ENCODE measurements at places on chromosomes 1 and 21. TPM values are rescaled to one million over a fixed set of nuclear protein-coding genes. Genes with fewer than 3 reads are reported as not detected.

Gene RIPPLY3
- total RNA-seq = 0.44 TPM

Gene LDLRAD1
- 13.7 TPM for total RNA-seq

Gene RRP15
- 18.7 TPM for total RNA-seq

Gene GPR153
- total RNA-seq = 16.6 TPM

Gene IGSF21
- 1.8 TPM for total RNA-seq

Gene SASS6
- total RNA-seq = 3.0 TPM

Gene LCE1E
- total RNA-seq = not detected

Gene KDF1
- 8.1 TPM for total RNA-seq

Gene YBEY
- total RNA-seq = 20.4 TPM

Gene RO60
- total RNA-seq = 70.7 TPM

Gene AQP10
- 0.47 TPM for total RNA-seq

Gene TMEM51
- total RNA-seq = 18.4 TPM

Gene RAB42
- total RNA-seq = 7.0 TPM

Gene CLDN14
- not detected for total RNA-seq

Gene IGSF9
- total RNA-seq = 2.0 TPM

Gene PCBP3
- total RNA-seq = 4.5 TPM

Gene CLEC20A
- total RNA-seq = not detected

Gene CHODL
- total RNA-seq = not detected

Gene TBX15
- 0.15 TPM for total RNA-seq

Gene FAM72B
- 0.83 TPM for total RNA-seq

Gene MTHFR
- 45.4 TPM for total RNA-seq

Gene ETNK2
- 4.5 TPM for total RNA-seq

Gene L1TD1
- total RNA-seq = 0.59 TPM

Gene NHLH1
- total RNA-seq = 0.15 TPM

Gene CYP4B1
- 210 TPM for total RNA-seq

Gene TCHH
- total RNA-seq = 0.15 TPM

Gene PRUNE1
- 21.4 TPM for total RNA-seq

Gene ANKRD35
- total RNA-seq = 1.5 TPM

Gene KLF17
- 0.47 TPM for total RNA-seq

Gene TNFAIP8L2
- 17.8 TPM for total RNA-seq

Gene ST6GALNAC3
- 8.8 TPM for total RNA-seq

Gene PRKAA2
- 1.9 TPM for total RNA-seq

Gene SPRR2F
- not detected for total RNA-seq

Gene IFNLR1
- 11.7 TPM for total RNA-seq

Gene IL19
- total RNA-seq = not detected

Gene GJA9
- total RNA-seq = not detected

Gene PLCH2
- 3.8 TPM for total RNA-seq

Gene OR2L8
- total RNA-seq = not detected

Gene RAB3B
- total RNA-seq = 0.06 TPM

Gene TMEM125
- total RNA-seq = 197 TPM

Gene ADGRB2
- 1.1 TPM for total RNA-seq

Gene C4BPA
- total RNA-seq = 65.2 TPM

Gene TSPEAR
- 0.27 TPM for total RNA-seq

Gene LEMD1
- not detected for total RNA-seq

Gene KMO
- 23.0 TPM for total RNA-seq

Gene CLIC6
- 23.5 TPM for total RNA-seq

Gene PIGV
- total RNA-seq = 20.3 TPM

Gene CELA2B
- not detected for total RNA-seq

Gene PRRX1
- 30.1 TPM for total RNA-seq

Gene C1orf185
- total RNA-seq = not detected

Measured in lower lobe of right lung (tissue), 2 donors.